ENCODE measurements at places on chromosomes 1 and 21. TPM values are rescaled to one million over a fixed set of nuclear protein-coding genes. Genes with fewer than 3 reads are reported as not detected.

- DNase-seq: no peak
Observed at GRCh38 chr1:50243939-50244338, 135.2 kb downstream of the ELAVL4 start.

- no peak for DNase-seq
Observed at GRCh38 chr1:189627427-189627826, 850.2 kb downstream of the BRINP3 start.

GRCh38 chr1:247303216-247303615 lies 28.5 kb downstream of the ZNF496 start:
- DNase-seq: no peak

GRCh38 chr21:31875496-31876015 lies 2.7 kb downstream of the HUNK start:
- DNase-seq: no peak

Gene MUTYH
- 31.3 TPM for polyA plus RNA-seq

Gene RAB13
- 156 TPM for polyA plus RNA-seq

Gene S1PR1
- 25.8 TPM for polyA plus RNA-seq

Measured in right renal pelvis (tissue), 4 donors.